ENCODE measurements at places on chromosomes 5 and 9. TPM values are rescaled to one million over a fixed set of nuclear protein-coding genes. Genes with fewer than 3 reads are reported as not detected.

Gene LHX3
- not detected for polyA plus RNA-seq

DNA sequence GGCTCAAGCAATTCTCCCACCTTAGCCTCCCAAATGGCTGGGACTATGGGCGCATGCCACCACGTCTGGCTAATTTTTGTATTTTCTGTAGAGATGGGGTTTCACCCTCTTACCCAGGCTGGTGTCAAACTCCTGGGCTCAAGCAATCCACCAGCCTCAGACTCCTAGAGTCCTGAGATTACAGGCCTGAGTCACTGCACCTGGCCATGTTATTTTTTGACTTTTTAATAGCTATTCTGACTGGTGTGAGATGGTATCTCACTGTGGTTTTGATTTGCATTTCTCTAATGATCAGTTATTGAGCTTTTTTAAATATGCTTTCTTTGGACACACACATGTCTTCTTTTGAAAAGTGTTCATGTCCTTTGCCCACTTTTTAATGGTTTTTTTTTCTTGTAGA lies 38.2 kb downstream of the FBXW2 start:
- no peak for DNase-seq

DNA sequence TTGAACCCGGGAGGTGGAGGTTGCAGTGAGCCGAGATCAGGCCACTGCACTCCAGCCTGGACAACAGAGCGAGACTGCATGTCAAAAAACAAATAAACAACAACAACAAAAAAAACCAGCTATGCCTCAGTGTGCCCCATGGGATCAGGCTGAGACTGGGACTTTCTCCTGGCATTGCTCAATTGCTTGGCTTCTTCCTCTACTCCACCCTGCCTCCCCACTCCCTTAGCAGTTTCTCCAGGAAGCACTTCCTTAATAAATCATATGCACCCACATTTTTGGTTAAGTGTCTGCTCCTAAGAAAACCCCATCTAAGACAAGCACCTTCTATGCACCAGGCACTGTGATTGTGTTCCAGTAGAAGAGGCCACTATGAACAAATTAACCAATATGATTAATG lies 41.0 kb upstream of the TMEM252 start:
- no peak for DNase-seq

DNA sequence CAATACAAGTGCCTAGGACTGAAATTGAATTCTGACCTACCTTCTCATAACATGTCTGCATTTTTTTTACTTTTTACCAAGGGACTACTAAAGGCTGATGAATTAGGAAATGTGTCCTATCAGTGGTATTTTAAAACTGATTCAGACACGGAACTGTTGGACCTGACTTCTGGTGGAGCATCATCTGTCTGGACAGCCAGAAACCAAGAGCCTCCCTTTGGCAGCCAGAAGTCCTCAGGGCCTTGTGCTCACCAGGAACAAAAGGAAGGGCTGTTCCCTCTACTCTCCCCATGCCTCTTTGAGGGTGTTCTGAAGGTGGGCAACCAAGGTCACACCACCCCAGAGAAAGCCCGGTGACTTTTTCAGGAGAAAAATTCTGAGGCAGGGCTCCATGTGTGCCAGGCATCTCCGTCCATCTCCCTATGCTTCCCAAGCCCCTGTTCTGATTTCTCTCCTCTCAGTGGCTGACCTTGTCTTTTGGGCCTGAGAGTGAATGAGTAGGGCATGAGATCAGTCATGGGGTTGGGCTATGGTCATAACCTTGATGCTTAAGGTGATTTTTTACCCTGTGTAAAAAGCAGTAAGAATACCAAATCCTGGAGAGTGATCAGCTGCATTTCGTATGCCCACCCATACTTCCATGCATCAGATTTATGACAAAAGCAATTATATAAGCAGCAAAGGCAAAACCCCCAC lies 143.7 kb downstream of the SCAMP1 start:
- DNase-seq, result no peak
